K562 (cell line): ENCODE measurements at places on chromosomes 7 and 10. TPM values are rescaled to one million over a fixed set of nuclear protein-coding genes. Genes with fewer than 3 reads are reported as not detected.

Gene MRC1
- total RNA-seq: 0.18 and 0.20 TPM in 2 replicates

Gene ACTR1A
- 56.7 and 60.5 TPM in 2 replicates for total RNA-seq

Gene RUFY2
- total RNA-seq: 12.6 and 12.8 TPM in 2 replicates

Gene H2BK1
- total RNA-seq: not detected in 2 replicates

Gene FBXO24
- total RNA-seq: 0.94 and 0.95 TPM in 2 replicates

Gene CNNM1
- total RNA-seq: not detected in 2 replicates

GRCh38 chr7:40880581-40880980, 745.8 kb downstream of the SUGCT start:
- no peaks in the 10 kb centered on the region for H3K27me3 ChIP-seq
- no peaks in the 10 kb centered on the region for H3K4me1 ChIP-seq
- H3K36me3 ChIP-seq: no peaks in the 10 kb centered on the region
- no peak for DNase-seq
- no peak overlapping the region for H3K4me3 ChIP-seq

- no peaks in the 10 kb centered on the region for H3K4me1 ChIP-seq
- H3K27ac ChIP-seq: no peak overlapping the region
- no peaks in the 10 kb centered on the region for H3K36me3 ChIP-seq
- DNase-seq: no peak
Observed at GRCh38 chr10:114720685-114721278, 62.7 kb upstream of the ABLIM1 start.

- DNase-seq: no peak
- no peaks in the 10 kb centered on the region for H3K4me1 ChIP-seq
- H3K4me3 ChIP-seq: no peak overlapping the region
- H3K36me3 ChIP-seq: peaks cover 6% of the 10 kb centered on the region; the same call in 2 of the 3 replicates
Observed at GRCh38 chr7:133934977-133935330, 192.2 kb upstream of the LRGUK start.

- no peak for DNase-seq
- H3K4me1 ChIP-seq: no peaks in the 10 kb centered on the region
- no peaks in the 10 kb centered on the region; the same call in 2 of the 3 replicates for H3K27me3 ChIP-seq
- H3K27ac ChIP-seq: no peak overlapping the region
- no peaks in the 10 kb centered on the region for H3K36me3 ChIP-seq
Observed at GRCh38 chr10:61621605-61622051, 41.1 kb upstream of the CABCOCO1 start.

- H3K4me1 ChIP-seq: no peaks in the 10 kb centered on the region
- H3K27ac ChIP-seq: no peak overlapping the region
Observed at GRCh38 chr10:126402721-126403695, 14.7 kb upstream of the ADAM12 start.

DNA sequence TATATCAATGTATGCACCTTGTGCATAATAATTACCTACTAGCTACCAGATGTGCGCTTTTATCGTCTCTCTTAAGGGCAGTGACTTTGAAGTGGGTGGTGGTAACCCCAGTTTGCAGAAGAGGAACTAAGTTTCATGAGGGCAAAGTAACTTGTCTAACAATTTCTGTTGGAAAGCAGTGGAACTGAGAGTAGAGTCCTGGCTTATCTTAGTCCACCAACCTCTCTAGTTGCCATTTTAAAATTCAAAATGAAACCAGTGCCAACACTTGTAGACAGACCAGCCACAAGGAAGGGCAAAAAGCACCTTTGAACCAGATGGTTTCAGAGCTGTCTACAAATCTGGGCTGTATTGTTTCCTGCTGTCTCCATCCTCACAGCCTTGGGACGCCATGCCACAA, 32.0 kb upstream of the RBM20 start:
- peaks cover 24% of the 10 kb centered on the region; the same call in 2 of the 3 replicates for H3K4me1 ChIP-seq
- no peaks in the 10 kb centered on the region for H3K36me3 ChIP-seq
- no peak overlapping the region for H3K27ac ChIP-seq
- no peak for DNase-seq
- H3K27me3 ChIP-seq: no peaks in the 10 kb centered on the region

- H3K27ac ChIP-seq: no peak overlapping the region
- H3K27me3 ChIP-seq: peaks cover 13% of the 10 kb centered on the region
- no peak overlapping the region for H3K4me3 ChIP-seq
- no peak for DNase-seq
- no peaks in the 10 kb centered on the region for H3K36me3 ChIP-seq
Observed at GRCh38 chr7:69550991-69551390, 47.3 kb upstream of the AUTS2 start.

- DNase-seq: no peak
- H3K27ac ChIP-seq: no peak overlapping the region
- no peak overlapping the region for H3K4me3 ChIP-seq
- no peaks in the 10 kb centered on the region for H3K27me3 ChIP-seq
Observed at GRCh38 chr7:87852306-87852705, 23.9 kb downstream of the SLC25A40 start.

DNA sequence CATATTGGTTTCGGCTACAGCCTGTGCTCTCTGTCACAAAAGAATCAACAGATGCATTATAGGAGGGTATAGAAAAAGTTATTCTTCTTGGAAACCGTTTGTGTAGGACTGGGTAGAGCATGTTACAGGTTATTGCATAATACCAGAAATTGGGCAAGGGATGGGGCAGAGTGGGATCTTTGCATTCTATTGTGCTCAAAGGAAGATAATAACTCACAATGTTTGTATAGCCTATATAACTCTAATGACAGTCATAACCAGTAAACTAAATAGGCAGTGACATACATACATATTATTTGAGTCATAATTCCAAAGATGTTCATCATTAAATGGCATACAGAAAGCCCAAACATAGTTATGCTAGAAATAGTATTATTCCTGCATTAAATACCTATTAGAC, 179.7 kb downstream of the XPNPEP1 start:
- H3K27me3 ChIP-seq: no peaks in the 10 kb centered on the region
- H3K27ac ChIP-seq: no peak overlapping the region
- H3K4me1 ChIP-seq: no peaks in the 10 kb centered on the region
- DNase-seq: no peak
- H3K36me3 ChIP-seq: no peaks in the 10 kb centered on the region

DNA sequence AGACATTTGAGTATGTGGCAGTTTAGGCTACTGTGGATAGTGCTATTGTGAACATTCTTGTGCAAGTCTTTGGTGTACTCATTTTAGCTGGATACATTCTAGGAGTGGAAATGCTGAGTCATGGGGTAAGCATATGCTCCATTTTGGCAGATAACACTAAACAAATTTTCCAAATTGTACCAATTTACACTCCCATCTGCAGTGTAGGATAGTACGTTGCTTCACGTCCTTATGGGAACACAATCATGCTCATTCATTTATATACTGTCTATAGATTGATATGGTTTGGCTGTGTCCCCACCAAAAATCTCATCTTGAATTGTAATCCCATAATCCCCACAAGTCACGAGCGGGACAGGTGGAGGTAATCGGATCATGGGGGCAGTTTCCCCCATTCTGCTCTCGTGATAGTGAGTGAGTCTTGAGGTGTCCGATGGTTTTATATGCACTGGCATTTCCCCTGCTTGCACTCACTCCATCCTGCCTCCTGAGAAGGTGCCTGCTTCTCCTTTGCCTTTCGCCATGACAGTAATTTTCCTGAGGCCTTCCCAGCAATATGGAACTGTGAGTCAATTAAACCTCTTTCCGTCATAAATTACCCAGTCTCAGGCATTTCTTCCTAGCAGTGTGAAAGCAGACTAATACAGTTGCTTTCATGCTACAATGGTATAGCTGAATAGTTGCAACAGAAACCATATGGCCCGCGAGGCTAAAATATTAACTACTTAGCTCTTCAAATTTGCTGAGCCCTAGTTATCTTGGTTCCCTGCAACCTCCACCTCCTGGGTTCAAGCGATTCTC, 25.6 kb downstream of the RNF216 start:
- no peak overlapping the region for H3K4me3 ChIP-seq
- peak overlapping the region; percentile 63 for H3K27ac ChIP-seq
- peak; percentile 47 for DNase-seq
- peaks cover 60% of the 10 kb centered on the region for H3K36me3 ChIP-seq

GRCh38 chr10:71406878-71407277, 10.2 kb downstream of the CDH23 start:
- DNase-seq: no peak
- H3K4me1 ChIP-seq: no peaks in the 10 kb centered on the region
- H3K36me3 ChIP-seq: no peaks in the 10 kb centered on the region
- peaks cover 55% of the 10 kb centered on the region for H3K27me3 ChIP-seq
- no peak overlapping the region for H3K27ac ChIP-seq
- H3K4me3 ChIP-seq: no peak overlapping the region

DNA sequence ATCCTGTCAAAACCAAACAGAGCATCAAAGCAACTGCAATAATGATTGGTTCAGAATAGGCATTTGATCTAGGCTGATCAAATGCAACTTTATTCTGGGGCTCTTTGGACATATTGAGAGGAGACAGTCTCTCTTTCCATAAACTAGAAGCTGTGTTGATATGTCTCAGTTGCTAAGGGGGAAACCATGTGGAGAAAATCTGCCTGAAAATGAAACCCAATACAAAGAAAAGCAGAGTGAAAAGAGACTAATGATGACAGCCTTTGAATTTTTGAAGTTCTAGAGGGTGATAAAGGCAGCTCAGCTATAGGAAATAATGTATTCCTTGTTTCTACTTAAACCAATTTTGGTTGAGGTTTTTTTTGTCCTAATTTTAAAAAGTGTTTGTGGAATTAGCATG, 941.8 kb upstream of the POT1 start:
- no peak for DNase-seq
- H3K4me1 ChIP-seq: no peaks in the 10 kb centered on the region
- no peaks in the 10 kb centered on the region for H3K36me3 ChIP-seq
- H3K27ac ChIP-seq: no peak overlapping the region

GRCh38 chr10:28411648-28412047, 108.8 kb upstream of the MPP7 start:
- no peaks in the 10 kb centered on the region for H3K4me1 ChIP-seq
- H3K4me3 ChIP-seq: no peak overlapping the region
- no peak overlapping the region for H3K27ac ChIP-seq
- H3K27me3 ChIP-seq: peaks cover 6% of the 10 kb centered on the region

DNA sequence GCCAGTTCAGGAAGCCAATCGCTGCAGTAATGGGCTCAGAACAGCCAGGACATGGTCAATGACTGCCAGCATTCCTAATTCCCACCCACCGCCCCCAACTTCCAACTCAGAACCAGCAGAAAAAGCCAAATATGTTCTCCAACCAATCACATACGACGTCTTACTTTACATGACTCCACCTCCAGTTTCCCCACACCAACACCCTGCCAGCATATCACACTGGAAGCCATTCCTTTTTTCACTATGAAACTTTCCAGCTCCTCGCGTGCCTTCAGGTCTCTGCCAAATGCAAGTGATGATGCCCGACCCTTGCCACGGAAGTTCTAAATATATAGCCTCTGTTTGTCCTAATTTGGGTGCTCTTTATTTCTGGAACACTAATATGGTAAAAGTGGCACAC, 12.5 kb downstream of the NPS start:
- no peaks in the 10 kb centered on the region for H3K36me3 ChIP-seq
- no peaks in the 10 kb centered on the region for H3K4me1 ChIP-seq
- DNase-seq: no peak
- no peak overlapping the region for H3K4me3 ChIP-seq
- no peak overlapping the region for H3K27ac ChIP-seq

DNA sequence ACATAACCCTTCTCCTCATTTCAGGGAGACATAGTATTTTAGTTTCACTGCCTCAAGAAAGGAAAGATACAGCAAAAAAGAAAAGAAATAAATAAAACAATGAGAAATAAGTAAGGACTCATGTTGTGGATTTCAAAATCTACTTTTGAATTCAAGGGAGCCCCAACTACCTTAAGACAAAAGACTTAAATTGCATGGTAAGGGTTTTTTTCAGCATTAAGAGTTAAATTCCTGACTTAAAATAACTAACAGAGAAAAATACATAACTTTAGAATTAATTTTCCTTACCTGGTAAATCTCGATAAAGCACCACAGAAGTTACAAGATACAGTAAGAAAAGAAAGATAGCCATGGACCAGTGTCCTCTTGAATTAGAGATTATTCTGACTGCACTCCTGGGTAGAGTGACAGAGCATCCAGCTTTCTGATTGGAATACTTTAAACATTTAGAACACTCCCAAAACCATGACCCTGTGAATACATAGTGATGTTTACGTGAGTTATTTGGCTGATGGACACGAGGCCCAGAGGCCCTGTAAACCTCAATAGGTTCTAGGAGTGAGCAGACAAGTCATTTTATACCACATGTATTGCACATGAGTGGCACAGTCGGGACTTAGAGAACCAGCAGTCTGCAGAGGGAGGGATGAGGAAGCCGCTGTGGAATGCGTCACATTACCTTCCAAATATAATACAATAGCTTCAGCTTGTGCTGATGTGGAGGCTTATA, 292.5 kb upstream of the SEMA3C start:
- DNase-seq: no peak
- no peaks in the 10 kb centered on the region for H3K4me1 ChIP-seq
- no peaks in the 10 kb centered on the region for H3K27me3 ChIP-seq
- no peaks in the 10 kb centered on the region for H3K36me3 ChIP-seq

GRCh38 chr7:12281038-12281437, 69.9 kb downstream of the TMEM106B start:
- no peaks in the 10 kb centered on the region for H3K4me1 ChIP-seq
- H3K27ac ChIP-seq: no peak overlapping the region
- H3K36me3 ChIP-seq: no peaks in the 10 kb centered on the region
- H3K4me3 ChIP-seq: no peak overlapping the region
- H3K27me3 ChIP-seq: no peaks in the 10 kb centered on the region
- DNase-seq: no peak

- H3K4me1 ChIP-seq: no peaks in the 10 kb centered on the region
- no peak for DNase-seq
- H3K4me3 ChIP-seq: no peak overlapping the region
- no peaks in the 10 kb centered on the region for H3K36me3 ChIP-seq
Observed at GRCh38 chr7:14144538-14144937, 155.1 kb upstream of the ETV1 start.

DNA sequence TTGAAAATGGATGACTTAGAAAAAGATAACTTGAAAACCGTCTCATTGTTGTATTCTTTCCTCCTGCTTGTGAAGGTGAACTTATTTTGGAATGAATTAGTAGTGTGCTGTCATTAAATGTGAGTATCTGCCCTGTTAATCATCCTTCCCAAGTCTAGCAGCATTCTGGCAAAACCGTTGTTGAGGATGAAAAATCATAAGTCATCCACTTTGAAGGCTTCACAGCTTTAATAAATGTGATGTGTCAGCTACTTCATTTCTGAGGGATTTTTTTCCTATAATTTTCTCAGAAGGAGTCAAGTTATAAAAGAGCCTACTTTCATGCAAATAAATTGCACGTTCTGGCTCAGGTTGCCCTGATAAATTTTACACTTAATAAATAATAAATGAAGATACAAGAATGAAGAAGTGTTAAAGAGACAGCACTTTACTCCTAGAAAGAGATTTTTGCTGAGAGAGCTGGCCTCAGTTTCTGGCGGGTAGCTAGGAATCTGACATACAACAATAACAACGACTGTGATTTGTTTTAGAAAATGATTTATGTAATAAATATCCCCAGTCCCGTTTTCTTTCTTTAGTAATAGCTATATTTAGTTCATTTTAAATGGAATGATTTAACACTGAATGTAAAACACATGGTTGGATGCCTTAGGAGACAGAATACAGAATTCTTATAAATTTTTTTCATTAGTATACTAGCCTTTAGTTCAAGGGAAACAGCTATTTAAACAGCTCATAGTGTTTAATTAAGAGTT, 516.5 kb upstream of the KLF6 start:
- DNase-seq: no peak
- no peaks in the 10 kb centered on the region for H3K36me3 ChIP-seq
- H3K4me1 ChIP-seq: no peaks in the 10 kb centered on the region
